HL-60 (cell line): ENCODE measurements at places on chromosomes 7 and 10.
A peak's percentile ranks its signal among the peaks of the same experiment; 100 is the strongest.

DNA sequence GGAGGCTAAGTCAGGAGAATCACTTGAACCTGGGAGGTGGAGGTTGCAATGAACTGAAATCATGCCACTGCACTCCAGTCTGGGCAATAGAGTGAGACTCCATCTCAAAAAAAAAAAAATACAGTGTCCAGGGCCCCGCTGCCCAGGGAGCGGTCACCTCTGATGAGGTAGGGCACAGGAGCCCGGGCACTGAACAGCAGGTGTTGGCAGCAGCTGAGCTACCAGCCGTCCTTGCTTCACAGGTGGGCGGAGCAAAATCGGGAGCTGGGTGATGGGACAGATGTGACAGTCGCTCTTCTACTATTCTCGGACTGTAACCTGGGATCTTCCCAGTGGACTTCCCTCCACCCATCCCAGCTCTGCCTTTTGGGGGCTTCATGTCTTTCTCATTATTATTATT is 49.4 kb downstream of the GTF2IRD1 start:
- no peak for DNase-seq

DNA sequence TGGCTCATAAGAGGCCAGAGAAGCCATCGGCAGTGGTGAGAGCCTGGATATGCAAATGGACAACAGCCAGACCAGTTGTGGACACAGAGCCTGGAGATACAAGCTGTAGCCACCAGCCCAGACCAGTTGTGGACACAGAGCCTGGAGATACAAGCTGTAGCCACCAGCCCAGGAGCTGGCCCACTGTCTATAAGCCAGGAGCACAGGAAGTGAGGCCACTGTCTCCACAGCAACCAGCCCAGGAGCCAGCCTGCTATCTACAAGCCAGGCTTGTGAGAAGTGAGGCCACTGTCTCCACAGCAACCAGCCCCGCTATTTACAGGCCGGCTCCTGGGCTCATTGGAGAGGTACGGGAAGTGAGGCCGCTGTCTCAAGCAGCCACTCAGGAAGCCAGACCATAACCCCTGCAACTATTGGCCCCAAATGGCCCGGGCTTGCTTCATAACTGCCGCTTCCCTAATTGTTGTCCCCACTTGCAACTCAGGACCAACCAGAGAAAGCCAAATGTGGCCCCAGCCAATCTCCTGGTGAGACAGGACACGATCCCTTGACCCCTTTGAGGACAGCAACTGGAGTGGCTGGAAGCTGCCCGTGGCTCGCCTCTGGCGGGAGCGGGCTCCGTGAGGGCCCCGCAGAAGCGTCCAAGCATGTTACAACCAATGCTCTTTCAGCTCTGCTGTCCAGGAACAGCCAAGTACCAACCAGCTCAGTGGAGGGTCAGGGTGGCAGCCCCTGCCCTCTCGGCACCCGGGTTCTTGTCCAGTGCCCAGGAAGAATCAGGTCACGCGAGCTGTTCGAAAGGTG is 44.1 kb upstream of the CNPY1 start:
- DNase-seq = peak; percentile 99

DNA sequence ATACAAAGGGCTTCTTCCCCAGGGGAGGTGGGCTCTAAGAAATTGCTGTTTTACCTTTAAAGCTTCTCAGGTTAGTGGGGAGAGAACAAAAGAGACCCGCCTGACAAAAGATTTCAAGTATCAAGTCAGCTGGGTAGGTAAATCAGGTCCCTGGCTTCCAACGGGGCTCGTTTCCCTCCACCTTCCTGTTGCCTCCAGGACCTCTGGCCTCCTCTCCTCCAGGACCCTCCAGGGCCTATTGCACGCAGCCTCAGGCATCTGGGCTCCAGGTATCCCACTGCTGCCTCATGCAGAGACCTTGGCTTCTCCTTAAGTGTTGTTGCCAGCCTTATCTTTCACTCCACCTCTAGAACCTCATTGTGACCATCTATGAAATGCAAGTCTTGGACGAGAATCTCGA is 2.9 kb downstream of the BNIP3 start:
- no peak for DNase-seq

- DNase-seq = no peak
These were observed 386.0 kb downstream of the HGF start for GRCh38 chr7:81383846-81384245.

- no peak for DNase-seq
These were observed 396.6 kb downstream of the DGKB start for GRCh38 chr7:14505906-14506305.

DNA sequence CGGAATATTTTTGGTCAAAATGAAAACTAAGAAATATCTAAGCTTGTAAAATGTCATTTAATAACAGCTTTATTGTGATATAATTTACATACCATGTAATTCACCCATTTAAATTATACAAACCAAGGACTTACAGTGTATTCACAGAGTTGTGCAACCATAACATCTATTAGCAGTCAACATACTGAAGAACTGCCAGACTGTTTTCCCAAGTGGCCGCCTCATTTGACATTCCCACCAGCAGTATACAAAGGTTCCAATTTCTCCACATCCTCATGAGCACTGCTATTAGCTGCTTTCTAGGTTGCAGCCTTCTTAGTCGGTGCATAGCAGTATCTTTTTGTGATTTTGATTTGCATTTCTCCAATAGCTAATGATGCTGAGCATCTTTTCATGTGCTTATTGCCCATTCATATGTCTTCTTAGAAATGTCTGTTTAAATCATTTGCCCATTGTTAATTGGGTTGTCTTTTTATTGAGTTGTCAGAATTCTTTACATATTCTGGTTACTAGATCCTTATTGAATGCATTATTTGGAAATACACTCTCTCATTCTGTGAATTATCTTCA is 153.0 kb upstream of the FGFR2 start:
- DNase-seq = no peak

DNA sequence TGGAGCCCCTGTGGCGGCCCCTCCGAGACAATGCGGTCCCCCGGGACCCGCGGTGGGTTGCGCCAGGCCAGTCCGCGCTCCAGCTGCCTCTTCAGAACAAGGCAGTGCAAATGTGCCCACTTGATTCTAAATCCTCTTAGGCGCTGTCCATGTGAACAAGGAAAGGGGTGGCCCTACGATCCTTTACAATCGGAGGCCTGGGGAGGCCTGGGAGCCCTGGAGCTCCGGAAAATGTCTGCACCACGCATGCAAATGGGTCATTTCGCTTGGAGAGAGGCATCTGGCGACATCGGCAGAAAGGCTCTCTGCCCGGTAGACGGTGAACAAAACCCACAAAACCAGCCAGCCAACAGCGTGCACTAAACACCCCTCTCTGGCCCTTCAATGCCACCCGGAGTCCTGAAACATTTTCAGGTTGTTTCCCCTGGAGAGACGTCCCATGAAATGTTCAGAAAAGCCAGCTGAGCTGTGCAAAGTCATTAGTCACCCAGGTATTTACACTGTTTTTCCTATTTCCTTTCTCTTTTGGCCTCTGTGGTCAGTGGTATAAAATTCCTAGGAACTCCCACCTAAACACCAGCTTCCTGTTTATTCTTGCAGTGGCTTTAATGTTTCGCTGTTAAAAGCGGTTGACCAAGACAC is 102.8 kb upstream of the ZNF438 start:
- no peak for DNase-seq

DNA sequence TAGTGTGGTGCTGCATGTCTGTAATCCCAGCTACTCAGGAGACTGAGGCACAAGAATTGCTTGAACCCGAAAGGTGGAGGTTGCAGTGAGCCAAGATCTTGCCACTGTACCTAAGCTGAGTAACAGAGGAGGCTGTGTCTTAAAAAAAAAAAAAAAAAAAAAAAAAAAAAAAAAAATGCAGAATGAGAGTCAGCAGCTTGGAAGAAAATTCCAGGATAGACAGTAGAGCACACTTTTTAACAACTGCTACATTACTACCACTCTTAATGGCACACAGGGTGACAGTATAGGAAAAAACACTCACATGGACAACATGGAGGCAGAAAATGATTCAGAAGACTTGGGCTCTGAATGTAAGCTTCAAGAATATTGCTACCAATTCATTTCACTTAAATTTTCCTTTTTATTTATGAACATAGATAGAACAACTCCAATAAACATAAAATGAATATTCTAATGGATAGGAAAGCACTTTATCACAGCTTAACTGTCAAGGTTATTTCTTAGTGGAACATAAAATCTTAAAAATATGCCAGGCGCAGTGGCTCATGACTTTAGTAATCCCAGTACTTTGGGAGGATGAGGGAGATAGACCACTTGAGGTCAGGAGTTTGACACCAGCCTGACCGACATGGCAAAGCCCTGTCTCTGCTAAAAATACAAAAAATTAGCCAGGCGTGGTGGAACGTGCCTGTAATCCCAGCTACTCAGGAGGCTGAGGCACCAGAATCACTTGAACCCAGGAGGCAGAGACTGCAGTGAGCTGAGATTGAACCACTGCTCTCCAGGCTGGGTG is 31.5 kb downstream of the CHCHD3 start:
- no peak for DNase-seq

DNA sequence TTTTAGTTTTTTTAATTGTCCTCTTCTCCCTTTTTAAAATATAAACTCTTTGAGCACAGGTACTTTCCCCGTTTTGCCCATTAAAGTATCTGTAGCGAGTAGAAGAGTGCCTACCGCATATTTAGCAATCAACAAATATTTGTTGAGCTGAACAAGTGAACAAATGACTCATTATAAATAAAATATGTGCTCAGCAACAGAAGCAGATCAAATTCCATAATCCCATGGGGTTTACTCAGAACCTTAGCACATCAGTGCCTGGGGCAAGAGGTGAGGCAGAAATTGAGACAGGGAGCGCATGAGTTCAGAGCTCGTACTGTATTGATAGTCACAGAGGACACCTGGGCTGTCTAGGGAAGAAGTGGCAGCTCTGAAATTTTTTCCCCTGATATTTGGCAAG is 161.0 kb downstream of the SEM1 start:
- no peak for DNase-seq

DNA sequence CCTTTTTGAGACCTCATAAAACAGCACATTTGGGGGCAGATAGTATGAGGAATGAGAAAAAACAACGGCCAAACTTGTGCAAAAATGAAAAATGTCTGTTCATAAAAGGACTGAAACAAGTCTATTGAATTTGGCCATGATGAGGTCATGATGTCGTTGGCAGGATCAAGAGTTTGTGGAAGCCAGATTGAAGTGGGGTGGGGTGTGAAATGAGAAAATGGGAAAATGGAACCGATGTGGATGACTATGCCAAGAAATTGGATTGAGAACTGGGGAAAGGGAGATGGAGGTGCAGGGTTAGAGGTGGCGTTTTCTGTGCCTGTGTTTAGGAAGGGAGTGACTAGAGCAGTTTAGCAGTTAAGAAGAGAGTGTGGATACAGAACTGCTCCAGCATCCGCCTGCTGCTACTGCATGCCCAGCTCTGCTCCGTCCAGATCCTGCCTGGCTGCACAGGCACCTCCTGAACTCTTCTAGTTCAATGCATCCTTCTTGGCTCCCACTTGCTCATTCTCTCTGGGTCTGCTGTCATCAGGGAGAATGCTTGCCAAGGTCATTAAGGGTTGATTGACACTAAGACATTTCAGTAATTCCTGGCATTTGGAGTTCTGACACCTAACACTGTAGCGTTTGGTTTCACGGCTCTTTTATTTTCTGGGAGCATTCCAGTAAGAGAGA is 111.9 kb downstream of the GALNT17 start:
- DNase-seq = no peak

DNA sequence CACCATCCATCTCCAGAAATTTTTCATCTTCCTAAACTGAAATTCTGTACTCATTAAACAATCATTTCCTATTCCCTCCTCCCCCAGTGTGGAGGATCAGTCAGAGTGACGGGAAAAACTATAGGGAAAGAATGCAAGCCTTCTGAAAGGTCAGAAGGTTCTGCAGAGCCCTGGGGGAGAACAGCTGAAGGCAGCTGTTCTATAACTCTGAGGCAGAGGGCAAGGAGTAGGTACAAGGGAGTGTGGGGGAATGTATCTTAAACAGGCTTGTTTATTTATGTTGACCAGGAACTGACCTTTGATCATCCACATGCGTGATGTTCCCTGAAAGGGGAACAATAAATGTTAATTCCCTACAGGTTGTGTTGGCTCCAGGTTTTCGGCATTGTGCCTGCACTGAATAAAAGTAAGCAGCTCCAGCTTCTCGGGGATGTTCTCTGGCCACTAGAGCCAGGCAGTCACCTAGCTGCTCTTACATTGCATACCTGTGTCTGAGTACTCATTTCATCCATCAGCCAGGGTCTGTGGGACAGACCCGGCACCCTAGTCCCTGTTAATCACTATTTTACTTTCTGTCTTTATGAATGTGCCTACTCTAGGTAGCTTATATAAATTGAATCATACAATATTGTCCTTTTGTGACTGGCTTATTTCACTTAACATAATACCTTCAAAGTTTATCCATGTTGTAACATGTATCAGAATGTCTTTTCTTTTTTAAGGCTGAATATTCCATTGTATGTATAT is 5.8 kb downstream of the IFIT1 start:
- no peak for DNase-seq

- DNase-seq = no peak
These were observed 150.6 kb downstream of the SDK1 start for GRCh38 chr7:3451701-3452100.

DNA sequence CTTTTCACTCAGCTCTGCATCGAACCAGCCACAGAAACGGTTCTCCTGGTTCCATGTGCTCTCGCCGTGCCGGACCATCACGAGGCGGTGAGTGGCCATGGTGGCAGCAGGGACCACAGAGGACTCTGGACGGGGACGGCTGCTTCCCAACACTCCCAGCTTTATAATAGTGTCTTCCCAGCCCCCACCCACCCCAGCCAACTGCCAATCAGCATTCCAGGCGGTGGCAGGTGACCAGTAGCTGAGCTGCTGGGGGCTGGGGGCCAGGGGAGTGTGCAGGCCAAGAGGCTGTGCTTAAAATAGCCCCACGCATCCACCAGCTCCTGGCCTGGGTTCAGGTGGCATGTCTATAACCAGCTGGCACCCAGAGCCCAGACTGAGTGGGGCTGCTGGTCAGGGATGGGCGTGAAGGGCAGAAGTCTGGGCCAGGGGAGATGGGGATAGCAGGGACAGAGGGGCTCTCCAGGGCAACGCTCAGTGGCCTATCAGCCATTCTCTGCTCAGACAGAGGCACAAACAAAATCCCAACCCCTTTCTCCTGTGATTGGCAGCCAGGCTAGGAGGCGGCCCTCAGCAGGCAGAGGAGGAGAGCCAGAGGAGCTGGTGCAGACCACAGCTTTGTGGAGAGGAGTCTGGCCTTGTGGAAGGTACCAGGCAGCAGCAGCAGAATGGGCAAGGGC is at the start of gene PGAM2:
Gene PGAM2, minus strand, starts transcription at position 137 of the 680 bp plus-strand sequence. Its CDS starts 38 bp downstream, at position 99.
- DNase-seq = peak; percentile 38
